ENCODE measurements at places on chromosomes 2 and 18.

DNA sequence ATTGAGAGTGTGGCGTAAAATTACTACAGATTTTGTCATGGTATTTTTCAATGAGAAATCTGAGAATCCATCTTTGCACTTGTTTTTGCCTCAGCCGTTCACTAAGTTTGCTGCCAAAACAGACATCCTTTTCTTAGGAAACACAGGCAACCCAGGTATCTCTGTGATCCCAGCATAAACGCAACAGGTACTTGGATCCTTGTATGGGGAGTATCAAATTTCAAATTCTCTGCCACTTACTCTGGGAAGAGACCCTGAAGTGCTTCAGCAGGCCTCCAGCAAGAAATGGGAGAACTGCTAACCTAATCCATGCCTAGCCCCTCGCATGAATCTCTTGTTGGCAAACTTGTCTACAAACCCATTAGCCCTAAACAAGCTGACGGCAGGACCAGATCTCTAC, 83.1 kb downstream of the BCL11A start:
- no peak for DNase-seq

GRCh38 chr2:68739595-68740399, 5.2 kb downstream of the ARHGAP25 start:
- no peak for DNase-seq

DNA sequence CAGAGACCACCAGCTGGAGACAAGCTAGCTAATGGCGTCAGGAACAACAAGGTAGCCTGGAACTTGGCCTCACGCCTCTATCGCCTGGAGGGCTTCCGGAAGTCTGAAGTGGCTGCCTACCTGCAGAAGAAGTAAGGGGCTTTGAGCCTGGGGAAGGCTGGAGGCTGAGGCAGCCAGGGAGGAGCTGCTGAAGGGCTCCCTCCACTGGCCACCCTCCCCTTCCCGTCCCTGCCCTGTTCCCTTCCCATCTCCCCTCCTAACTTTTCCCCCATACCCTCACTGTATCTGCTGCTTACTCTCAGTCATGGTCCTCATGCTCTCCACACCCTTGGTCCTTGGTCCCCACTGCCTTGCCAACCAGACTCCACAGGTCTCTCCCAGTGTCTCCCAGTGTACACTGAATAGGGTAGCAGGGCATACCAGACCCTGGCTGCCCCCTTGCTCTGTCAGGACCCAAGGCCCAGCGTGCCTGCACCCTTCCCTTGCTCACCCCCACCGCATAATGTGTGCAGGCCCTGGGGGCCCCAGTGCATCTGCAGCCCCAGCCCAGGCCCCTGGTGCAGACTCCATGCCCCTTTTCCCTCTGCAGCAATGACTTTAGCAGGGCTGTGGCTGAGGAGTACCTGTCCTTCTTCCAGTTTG, 18.8 kb downstream of the PSD4 start:
- DNase-seq = no peak

DNA sequence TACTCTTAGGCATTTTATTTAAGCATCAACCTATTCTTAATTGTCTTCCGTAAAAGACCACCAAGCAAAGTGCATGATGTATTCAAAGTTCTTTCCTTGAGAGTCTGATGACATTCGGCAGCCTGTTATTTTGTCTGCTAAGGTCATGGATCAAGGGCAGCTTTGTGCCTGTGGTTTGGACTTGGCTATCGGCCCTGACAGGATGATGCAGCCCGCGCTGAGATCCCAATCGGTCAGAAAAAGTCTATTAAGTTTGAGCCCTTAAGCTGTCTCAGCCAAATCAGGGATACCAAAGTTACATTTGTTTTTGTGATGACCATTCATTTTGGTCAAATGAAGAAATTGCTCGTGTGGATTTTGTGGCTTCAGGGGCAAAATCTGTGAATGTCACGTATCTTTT, 718.9 kb upstream of the FANCL start:
- DNase-seq = no peak

DNA sequence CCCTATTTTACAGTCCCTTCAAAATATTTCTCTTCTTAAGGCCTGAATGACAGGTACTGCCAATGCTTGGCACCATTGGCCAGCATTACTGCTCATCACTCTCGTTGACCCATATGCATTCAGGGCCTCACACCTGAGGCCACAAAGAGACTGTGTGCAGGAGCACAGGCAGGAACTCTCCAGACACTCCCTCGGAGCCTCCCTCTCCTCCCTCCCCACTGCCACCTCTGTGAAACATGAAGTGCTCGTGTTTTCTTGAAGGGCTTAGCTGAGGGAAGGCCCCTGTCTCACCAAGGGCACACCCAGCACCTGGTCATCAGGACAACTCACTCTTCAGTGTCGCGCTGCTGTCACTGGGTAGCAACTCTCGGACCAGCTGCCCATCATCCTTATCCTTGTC, 85.3 kb downstream of the LOXHD1 start:
- no peak for DNase-seq

- DNase-seq = no peak
Measured at GRCh38 chr2:179234658-179235240, 29.9 kb downstream of the SESTD1 start.

DNA sequence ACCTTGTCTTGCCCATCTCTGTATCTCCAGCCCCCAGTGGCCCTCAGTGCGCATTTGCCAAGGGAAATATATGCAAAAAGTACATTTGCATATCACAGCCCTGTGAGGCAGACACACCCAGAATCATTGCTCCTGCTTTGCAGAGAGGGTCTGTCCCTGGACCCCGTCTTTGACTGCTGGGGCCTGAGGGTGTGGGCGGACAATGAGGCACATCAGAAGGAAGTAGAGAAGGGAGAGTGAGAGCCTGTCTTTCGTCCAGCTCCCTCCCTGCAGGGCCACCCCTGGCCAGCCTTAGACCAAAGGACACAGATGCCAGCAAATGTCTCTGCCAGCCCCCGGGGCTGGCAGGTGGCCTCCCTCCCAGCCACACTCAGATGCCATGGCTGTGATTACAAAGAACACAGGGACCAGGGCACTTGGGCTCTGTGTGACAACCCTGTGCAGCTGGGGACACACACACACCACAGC, 516.2 kb upstream of the MYT1L start:
- DNase-seq = no peak

DNA sequence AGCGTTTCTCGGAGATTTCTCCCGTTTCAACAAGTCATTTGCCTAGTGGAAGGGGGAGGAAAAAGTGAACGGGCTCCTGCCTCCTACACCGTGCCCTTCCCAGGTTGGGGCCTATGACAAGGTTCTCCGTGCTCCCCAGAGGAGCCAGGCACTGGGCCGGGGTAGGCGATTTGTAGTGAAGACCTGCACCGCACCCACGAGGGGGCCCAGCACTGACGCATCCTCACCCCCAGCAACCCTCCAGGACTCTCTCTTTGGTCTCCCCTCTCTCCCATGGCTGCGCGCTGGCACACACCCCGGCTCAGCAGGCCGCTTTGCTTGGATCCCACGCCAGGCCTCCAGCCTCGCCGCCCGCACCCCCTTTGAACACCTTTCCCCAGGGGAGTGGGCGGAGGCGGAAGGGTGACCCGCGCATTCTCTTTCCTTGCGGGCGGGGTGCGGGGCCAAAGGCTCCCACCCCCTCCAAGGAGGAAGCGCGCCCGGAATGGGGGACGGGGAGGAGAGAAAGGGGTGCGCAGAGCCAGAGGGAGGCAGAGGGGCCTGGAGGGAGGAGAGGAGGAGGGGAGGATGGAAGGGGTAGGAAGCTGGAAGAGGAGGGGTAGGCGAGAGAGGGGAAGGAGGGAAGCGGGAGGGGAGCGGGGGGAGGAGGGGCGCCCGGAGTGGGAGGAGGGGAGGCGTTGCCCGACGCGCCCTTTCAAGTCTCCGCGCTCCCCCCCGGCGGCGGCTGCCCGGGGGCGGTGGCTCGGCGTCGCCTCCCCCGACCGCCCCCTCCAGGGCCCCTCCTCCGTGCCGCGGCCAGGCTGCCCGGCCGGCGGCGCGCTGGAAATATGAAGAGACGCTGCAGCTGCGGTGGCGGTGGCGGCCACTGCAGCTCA, at the start of gene APCDD1:
APCDD1 (plus strand) TSS at position 830 of the 875 bp plus-strand sequence. CDS start 347 bp downstream, outside the sequence.
- DNase-seq = no peak

DNA sequence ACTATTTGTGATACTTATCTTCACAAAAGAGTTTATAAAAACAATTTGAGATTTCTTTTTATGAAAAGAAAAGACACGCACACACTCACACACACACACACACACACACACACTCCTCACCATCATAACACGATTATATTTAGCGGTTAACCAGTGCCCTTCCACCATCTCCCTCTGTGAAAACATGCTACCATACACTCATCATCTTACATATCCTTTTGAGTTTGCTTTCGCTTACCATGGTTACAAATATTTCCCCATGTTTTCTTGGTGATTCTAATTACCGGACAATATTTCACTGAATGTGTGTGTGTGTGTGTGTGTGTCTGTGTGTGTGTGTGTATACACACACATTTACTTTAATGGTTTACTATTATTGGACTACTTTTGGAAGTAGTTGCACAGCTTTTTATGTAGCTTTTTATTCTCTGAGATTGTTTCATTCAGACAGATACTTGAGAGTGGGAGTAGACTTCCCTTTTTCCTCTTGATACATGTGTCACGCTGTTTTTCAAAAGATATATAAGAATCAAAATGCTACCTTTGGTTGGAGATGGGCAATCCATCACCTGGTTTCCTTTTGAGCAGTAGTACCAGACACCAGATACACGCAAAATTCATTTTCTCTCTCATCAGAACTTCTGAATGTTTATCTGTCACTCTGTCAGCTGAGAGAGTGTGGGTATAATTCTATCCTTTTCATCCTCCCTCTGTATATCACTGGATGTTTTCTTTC, 138.1 kb downstream of the SETBP1 start:
- DNase-seq = no peak

GRCh38 chr2:43425659-43426058, 170.2 kb downstream of the THADA start:
- DNase-seq = no peak

- no peak for DNase-seq
Measured at GRCh38 chr2:68948710-68949109, 4.0 kb downstream of the GKN2 start.

DNA sequence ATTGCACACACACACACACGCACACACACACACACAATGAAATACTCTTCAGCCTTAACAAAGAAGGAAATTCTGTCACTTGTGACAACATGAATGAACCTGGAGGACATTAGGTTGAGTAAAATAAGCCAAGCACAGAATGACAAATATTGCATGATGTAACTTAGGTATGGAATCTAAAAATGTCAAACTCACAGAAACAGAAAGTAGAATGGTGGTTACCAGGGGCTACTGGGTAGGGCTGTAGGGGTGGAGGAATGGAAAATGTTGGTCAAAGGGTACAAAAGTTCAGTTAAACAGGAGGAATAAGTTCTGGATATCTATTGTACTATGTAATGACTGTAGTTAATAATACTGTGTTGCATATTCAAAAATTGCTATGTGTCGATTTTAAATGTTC, 29.5 kb downstream of the SCN2A start:
- DNase-seq = no peak

- DNase-seq = no peak
Measured at GRCh38 chr18:46158499-46158898, 54.3 kb downstream of the HAUS1 start.

DNA sequence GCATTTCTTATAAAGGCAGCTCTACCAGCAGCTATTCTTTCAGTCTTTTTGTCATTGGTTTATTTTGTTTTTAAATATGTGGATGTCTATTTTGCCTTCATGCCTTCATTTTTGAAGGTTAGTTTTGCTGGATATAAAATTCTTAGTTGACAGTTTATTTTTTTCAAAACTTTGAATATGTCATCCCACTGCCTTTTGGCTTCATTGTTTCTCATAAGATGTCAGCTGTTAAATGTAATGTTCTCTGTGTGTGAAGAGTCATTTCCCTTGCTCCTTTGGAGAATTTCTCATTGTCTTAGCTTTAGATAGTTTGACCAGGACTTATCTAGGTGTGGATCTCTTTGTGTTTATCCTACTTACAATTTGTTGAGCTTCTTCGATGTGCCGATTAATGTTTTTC, 213.5 kb downstream of the KIAA1328 start:
- DNase-seq = no peak

DNA sequence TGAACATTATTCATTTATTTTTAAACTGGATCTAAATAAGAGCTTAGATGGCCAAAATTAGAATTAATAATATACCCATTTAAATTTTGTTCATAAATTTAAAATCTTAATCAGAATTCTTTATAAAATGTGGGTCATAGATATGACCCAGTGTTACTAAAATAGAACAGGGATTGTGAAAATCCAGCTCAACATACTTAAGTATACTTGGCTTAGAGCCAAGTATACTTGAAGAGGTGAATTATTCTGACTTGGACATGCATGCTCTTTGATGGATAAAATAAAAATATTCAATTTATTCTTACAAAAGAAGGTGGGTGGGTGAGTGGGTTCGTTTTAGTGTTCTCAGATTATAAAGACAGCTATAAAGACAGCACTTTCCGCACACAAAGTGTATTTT, 70.7 kb downstream of the SPOPL start:
- DNase-seq = no peak

DNA sequence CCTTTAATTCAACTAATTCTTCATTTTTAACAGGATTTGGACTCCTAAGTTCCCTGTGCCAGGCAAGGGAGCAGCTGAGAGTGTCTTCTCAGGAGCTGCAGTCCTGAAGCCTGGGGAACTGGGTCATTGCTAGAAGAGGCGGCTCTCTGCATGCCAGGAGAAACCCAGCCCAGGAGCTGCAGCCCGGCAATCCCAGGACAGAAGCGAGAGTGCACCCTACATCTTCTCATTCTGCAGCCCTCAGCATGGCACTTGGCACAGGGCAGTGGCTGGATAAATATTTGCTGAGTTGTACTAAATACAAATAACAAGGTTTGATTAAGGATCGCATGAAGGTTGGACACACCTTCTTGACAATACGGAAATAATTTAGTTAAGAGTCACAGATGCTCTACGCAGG, 244.9 kb upstream of the PXDN start:
- no peak for DNase-seq

- no peak for DNase-seq
Measured at GRCh38 chr2:145652571-145653545, 1132.9 kb upstream of the ZEB2 start.

GRCh38 chr2:117378653-117379052, 435.8 kb upstream of the DDX18 start:
- no peak for DNase-seq

DNA sequence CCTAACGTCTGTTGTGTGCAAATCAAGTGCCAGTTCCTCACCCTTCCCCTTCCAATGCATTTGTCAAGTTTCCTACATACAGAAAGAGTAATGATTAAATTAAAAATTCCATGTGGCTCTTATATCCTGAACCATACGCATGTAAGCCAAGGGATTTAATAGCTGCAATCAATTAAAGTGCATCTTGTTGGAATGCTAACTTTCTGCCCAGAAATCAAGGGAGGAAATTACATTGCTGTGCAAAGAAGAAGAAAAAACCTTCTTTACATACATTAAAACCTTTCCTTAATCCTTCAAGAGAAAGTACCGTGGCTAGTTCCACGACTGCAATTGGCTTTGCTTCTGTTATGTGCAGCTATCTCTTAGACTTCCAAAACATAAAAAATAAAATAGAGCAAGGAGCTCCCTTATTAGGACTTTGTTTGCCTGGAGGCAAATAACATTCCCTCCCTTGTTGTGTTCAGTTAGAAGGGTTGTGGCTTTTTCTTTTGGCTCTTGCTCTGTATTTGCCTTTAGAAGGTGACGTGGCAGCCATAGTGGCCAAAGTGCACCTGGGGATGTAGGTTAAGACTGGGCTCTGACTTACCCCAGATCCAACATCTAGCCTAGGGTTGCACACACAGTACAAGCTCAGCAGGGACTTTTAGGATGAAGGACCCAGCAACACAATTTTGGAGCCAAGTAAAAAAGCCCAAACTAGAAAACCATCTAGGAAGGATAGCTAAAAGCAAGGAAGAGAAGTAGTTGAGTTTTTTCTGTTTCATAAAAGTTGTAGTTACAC, 158.3 kb downstream of the ANTXR1 start:
- DNase-seq = no peak

GRCh38 chr18:35050028-35050546, 8.9 kb downstream of the MAPRE2 start:
- no peak for DNase-seq

GRCh38 chr2:28678175-28678855, 73.3 kb upstream of the PPP1CB start:
- no peak for DNase-seq

Data from stimulated activated CD4-positive, alpha-beta T cell treated with anti-CD3 and anti-CD28 coated beads, Interleukin-4, amount 100 ng/mL, for 4 hours (primary cell).